ENCODE measurements at places on chromosomes 2 and 18. TPM values are rescaled to one million over a fixed set of nuclear protein-coding genes. Genes with fewer than 3 reads are reported as not detected.

Gene FZD7
- total RNA-seq, result 29.4 TPM

- DNase-seq, result peak; percentile 73
Measured at GRCh38 chr2:69581774-69582581, 61.6 kb downstream of the AAK1 start.

DNA sequence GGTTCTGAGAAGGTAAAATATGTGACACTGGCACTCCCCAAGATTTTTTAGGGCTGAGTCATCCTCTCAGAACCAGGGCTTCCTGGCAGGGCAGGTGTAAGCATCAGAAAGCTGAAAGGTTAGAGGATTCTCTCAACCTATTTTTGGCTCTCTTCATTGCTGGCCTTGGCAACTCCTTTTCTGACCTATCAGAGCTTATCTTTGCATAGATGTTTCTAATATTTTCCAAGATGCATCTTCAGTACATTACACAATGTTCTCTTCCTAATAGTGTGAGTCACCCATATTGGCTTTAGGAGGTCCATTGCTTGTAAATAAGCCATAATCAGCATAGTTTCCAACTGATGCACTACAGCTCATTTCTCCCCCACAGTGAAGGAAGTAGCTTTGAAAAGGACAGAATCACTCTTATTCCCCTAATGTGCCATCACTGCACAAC is 2008.4 kb upstream of the PIK3C3 start:
- DNase-seq, result no peak

- no peak for DNase-seq
Measured at GRCh38 chr18:41783879-41784278, 171.2 kb upstream of the PIK3C3 start.

Measured in RPMI7951 (cell line).